ENCODE measurements at places on chromosomes 6 and 20.

- DNase-seq: no peak
These were observed 434.2 kb upstream of the CDH4 start for GRCh38 chr20:60817891-60818290.

- no peak for DNase-seq
These were observed 332.0 kb downstream of the HAO1 start for GRCh38 chr20:7608250-7608649.

DNA sequence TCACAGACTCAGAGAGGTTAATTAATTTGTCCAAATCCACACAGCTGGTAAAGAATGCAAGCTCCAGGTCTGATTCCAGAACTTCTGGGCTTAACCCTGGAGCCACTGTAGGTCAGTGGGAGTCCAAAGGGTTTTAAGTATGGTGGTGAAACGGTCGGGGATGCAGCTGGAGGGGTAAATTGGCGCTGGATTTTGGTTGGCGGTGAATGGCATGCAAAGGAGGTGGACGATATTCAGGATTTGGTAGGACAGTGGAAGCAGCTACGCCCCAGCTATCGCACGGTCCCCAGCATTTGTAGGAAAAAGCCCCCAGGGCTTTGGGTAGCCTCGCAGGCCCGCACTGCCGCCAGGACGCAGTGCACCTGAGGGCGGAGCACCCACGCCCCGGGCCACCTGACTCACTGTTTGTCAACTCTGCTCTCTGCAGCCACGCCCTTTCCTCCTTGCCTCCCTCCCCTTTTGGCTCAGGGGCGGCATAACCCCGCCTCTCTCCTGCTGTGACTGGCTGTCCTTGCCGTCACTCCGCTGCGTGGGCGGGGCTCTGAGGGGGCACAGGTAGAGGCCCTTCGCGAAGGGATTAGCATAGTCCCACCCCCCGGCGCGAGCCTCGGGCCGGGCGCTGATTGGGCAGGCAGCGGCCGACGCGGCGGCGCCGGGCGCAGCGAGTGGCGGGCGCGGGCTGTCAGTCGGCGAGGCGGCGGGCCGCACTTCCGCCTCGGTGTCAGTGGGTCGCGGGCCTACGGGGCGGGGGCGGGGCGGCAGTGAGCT lies at the start of gene OSBPL2:
TSS of gene OSBPL2 (plus strand) at position 721 of the 768 bp plus-strand sequence. CDS start 17,664 bp downstream, outside the sequence.
- peak; percentile 100 for DNase-seq

GRCh38 chr6:155374681-155375080 lies 60.4 kb upstream of the TFB1M start:
- DNase-seq: no peak

Measured in chondrocyte (in vitro differentiated cells).